NCI-H526 treated with DMSO at 0.1 percent for 48 hours (cell line): ENCODE measurements at places on chromosomes 1 and 21.

DNA sequence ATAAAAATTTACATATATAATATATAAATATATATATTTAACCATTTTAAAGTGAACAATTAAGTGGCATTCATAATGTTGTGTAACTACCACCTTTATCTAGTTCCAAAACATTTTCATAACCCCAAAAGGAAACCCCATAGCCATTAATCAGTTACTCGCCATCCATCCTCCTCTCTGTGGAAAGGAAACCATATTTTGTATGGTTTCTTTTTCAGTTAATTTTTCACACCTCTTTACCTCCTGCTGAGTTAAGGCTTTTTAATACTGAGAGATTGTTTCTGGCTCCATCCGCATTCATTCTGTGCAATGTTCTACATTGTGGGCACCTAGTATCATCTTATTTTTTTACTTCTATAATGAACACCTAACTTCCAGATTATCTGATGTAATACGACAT lies 512.1 kb downstream of the LMO4 start:
- DNase-seq = no peak

DNA sequence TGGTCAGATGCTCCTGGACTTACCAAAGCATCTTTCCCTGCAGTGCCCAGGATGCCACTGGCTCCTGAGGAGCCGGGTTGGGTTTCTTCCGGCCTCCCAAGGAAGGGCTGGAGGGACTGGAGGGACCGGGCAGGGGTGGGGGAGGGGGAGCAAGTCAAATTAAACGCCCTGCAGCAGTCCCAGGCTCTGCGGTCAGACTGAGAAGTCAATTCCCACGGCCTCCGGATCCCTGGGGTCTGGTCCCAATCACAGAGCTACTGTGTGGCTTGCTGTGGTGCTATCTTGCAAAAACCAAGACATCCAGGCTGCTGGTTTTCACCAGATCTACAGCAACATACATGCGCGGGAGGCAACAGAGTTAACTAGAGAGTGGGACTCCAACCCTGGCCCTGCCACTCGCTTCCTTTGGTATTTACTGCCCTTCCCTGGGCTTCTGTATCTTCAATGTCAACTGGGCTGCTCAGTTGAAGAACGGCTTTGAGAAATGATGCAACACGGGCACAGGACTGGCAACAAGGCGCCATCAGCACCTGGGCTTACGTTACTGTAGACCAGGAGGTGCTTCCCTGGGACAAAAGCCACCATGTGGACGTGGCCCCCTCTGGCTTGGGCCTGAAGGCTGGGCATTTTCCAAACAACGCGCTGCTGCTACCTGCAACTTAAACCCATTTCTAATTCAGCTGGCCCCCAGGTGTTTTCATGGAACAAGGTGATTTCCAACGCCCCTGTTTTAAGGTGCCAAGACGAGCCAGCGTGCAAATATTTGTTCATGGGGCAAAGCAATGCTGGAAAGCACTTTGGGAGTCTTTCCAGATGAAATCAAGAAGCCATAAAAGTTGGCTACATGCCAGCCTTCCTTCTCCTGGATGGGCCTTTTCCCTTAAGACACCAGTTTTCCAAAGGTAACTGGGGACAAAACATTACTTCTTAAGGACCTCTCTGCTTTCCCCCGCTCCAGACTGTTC lies 11.5 kb downstream of the RCC2 start:
- no peak for DNase-seq

- DNase-seq = no peak
Measured at GRCh38 chr1:63135174-63135512, 187.2 kb upstream of the FOXD3 start.

- no peak for DNase-seq
Measured at GRCh38 chr1:151799179-151800022, 5.8 kb downstream of the LINGO4 start.

GRCh38 chr1:171883849-171884248 lies 42.6 kb downstream of the DNM3 start:
- no peak for DNase-seq

GRCh38 chr1:94061513-94062443 lies 59.2 kb downstream of the ABCA4 start:
- DNase-seq = peak; percentile 6

- no peak for DNase-seq
Measured at GRCh38 chr1:7299329-7299799, 471.7 kb upstream of the VAMP3 start.

- DNase-seq = no peak
Measured at GRCh38 chr1:230348386-230349019, 77.6 kb downstream of the PGBD5 start.

DNA sequence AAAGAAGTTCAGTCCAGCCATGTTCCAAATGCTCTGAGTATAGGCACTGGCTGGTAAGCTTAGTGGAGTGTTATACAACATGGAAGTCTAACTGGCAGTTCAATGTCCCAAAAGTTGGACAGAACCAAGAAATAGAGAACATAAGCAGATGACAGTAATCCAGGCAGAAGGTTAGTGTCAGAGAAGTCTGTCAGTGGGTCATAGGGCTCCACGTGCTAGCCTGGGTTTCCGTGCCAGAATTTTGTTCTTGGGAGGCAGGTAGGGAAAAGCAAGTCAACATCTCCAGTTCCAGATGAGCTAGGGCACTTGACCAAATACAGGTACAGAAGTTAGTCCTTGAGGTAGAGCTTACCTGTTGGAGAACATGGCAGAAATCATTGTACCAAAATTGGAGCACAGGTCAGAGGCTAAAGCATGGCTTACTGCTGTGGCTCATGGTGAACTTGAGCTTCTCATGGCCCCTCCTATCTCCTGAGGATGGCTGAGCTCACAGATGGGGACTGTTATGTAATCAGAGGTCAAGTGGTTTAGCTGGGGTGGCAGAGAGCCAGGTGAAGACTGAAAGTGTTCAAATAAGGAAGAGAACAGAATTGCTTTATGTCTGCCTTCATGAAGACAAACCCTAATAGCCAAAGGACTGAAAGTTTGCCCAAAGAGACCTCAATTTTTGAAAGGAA lies 170.8 kb downstream of the NFIA start:
- no peak for DNase-seq

DNA sequence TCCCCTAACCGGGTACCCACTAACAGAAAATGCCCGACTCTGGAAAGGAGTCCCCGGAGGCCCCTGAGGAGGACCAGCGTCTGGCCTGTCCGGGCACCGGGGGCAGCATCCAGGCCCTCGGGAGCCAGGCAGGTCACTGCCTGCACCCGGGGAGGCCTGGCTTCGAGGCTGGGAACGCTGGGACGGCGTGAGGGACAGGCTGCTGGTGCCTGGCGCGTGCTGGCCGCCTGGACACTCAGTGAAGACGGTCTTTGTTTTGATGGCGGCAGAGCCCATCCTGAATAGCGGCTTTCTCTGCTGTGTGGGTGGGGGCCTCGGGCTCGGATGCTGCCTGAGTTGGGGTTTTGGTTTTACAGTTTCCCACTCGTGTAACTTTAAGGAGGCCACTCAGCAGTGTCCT lies 37.6 kb downstream of the PRKCZ start:
- no peak for DNase-seq

- DNase-seq = peak; percentile 99
Measured at GRCh38 chr1:185608177-185608576, 126.0 kb upstream of the HMCN1 start.

DNA sequence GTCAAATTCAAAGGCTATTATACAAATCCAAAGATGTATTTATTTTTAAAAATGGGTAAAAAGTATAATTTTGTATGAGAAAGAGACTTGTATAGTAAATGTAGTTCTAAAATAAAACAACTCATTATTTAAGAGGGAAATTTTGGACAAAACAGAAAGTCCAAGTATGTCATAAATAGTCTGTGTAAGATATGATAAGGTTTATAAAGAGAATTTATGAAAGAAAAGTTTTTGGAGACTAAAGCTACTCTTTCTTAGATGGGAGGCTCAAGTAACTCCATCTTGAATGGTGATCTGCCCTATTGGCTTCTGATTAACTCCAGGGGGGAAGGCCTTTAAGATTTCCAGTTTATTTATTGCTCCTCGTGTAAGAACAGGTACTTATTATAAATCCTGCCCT lies 14.7 kb upstream of the OR2T27 start:
- DNase-seq = no peak

DNA sequence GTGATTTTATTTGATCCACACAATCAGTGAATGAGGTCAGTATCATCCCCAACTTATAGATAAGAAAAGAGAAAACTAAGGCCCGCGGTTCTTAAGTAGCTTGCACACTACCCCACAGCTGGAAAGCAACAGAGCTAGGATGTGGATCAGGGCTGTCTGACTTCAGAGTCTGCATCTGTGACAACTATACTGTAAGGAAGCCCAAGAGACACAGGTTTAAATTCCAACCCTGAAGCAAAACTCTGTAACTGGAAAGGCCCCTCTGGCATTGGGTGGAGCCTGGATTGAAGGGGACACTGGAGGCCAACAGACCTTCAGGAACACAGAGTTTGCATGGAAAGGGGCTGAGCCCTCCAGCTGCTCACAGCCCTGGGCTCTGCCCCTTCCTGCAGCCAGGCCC lies 40.2 kb downstream of the LGR6 start:
- DNase-seq = no peak

DNA sequence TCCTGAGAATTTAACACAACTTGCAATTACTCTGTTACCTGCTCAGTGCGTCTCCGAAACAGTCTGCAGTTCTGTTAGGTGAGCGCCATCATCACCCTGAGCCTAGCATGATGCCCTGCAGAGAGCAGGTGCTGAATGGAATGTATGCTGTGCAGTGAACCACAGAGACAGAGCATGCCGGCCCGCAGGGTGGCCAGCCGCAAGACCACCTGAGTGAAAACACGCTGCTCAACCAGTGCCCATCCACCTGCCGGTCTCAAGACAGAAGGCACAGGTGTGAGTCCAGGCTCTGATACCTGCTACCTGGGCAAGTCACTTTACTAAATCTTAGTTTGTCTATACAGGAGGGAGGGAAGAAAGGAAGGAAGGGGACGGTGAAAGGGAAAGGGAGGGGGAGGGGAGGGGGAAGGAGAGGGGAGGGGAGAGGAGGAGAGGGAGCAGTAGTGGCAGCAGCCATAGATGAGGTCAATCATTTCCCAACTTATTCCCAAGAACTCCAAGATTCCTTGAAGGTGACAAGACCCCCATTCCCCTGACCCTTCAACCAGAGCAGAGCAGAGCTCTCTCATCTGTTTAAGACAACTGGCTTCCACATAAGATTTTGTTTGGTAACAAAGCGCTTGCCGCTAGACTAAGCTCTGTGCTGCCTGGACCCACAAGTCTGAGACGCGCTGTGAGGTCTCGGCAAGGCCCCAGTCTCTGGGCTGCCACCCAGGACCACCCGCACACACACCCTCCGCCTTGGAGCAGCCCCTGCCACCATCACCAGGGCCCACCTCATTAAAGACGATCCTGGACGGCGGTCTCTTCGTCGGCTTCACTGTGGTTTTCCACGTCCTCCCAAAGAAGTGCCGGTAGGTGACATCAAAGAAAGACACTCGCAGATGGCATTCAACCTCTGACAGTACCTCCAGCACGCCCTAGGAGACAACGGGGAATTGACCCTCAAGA lies 14.5 kb downstream of the NPHP4 start:
- DNase-seq = no peak

- no peak for DNase-seq
Measured at GRCh38 chr1:181181792-181182585, 93.5 kb downstream of the IER5 start.

- peak; percentile 88 for DNase-seq
Measured at GRCh38 chr21:38861989-38862683, 56.4 kb downstream of the ETS2 start.

DNA sequence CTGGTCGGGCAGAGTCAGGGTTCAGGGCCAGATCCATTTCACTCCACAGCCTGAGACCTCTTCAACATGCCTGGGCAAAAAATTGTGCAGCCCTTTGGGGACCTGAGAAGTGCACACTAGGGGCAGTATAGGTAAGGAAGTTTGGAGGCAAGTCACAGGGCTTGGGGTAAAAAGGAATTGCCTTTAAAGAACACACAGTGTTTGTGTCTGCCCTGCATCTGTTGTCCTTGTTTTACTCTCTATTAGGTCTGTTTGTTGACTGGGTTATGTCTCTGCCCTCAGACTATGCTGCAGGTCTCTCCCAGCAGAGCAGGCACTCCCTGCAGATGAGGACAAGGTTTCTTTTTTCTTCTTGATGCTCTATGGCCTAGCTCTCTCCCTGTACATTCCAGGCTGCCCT lies 22.0 kb downstream of the LDLRAD2 start:
- DNase-seq = no peak

DNA sequence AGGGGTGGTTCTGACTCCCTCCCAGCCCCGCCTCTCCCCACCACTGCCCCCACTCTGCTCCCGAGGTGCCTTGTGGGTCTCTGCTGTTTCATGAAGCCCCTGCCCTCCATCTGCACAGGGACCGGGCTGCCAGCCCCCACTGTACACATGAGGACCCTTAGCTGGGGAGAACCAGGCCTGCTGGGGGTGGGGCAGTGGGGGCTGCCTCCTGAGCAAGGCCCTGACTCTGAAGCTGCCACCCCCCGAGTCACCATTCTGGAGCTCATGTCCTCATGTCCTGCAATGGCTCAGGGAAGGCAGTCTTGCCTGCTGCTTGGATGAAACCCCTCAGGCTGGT lies 8.4 kb downstream of the HES3 start:
- no peak for DNase-seq

DNA sequence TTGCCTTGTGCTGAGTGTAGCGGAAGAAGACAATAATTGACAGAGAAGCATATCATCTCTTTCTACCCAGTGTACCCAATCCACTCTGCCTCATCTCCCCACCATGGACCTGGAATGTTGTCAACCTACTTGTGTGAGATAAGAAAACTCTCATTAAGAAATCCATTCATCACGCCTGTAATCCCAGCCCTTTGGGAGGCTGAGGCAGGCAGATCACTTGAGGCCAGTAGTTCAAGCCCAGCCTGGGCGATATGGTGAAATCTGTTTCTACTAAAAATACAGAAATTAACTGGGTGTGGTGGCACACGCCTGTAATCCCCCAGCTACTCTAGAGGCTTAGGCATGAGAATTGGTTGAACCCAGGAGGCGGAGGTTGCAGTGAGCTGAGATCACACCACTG lies 209.6 kb downstream of the PBX1 start:
- DNase-seq = no peak

GRCh38 chr1:226123591-226124471 lies 61.3 kb downstream of the H3-3A start:
- DNase-seq = no peak

DNA sequence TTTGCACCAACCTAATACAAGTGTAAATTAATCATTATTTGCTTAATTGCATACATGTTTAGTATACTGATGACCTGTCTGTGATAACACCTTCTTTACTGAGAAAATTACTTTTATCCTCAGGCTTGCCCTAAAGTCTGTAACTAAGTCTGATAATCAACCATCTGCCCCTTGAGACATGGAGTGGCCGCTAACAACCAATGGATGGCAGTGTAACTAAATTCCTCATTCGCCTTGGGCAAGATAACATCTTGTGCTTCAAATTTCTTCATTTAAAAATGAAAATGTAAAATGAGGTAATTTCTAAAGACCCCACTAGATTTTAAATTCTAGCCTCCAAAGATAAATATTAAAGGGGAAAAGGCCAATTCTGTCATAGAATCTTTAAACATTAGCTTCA lies 85.1 kb downstream of the ENAH start:
- no peak for DNase-seq

DNA sequence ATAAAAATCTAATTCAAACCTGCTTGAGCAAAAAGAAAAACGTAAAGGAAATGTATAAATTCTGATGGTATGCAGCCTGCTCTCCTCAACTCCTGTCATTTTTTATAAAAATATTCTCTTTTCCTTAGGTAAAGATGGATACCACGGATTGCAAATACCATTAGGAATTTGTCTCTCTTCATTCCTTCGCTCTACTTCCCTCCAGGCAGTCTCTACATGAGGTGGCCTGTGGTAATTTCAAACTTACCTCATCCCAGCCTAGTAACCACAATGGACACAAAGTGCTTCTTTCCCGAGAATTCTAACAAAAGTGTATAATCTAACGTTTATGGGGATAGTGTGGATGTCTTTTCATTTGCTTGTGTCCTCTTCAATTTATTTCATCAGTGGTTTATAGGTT lies 239.5 kb upstream of the LRRC7 start:
- no peak for DNase-seq
